Kidney capillary endothelial cell (primary cell): ENCODE measurements at places on chromosomes 1 and 21.

GRCh38 chr1:179809506-179810366 is 66.6 kb downstream of the FAM163A start:
- DNase-seq: peak; percentile 67

- peak; percentile 53 for DNase-seq
Observed at GRCh38 chr1:66752000-66752592, at the start of gene DYNLT5. DYNLT5 (plus strand) TSS chr1:66752459; CDS start chr1:66754659, 2,200 bp downstream.

DNA sequence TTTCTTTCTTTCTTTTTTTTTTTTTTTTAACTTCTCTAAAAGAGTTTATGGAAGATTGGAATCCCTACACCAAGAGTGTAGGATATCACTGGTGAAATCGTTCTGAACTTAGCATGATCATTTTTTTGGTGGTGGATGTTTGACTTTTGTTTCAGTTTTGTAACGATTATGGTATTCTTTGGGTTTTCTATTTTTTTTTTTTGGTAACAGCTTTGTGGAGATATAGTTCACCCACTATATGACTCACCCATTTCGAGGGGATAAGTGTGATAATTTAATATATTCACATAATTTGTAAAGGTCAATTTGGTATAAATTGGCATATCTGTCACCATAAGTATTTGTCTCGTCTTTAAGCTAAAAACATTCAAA is 29.2 kb downstream of the AGPAT3 start:
- no peak for DNase-seq

- DNase-seq: peak; percentile 26
Observed at GRCh38 chr1:8571200-8571984, 246.0 kb downstream of the RERE start.

DNA sequence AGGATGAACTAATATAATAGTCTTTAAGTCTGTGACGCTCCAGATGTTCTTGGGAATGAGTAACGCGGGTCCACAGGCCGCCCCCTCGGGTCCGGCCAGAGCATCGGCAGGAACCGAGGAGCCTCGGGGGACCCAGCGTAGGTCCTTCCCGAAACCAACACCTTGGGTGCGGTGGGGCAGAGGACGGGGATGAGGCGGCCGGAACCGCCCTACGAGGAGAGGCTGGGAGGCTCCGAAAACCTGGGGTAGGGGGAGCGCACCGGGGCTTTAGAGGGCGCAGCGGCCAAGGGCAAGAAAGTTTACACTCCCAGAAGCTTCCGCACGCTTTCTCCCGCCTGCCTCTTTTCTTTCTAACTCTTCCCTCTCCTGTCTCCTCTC is 7.1 kb downstream of the DMRTA2 start:
- DNase-seq: no peak

GRCh38 chr1:240705579-240705978 is 93.6 kb upstream of the GREM2 start:
- no peak for DNase-seq

DNA sequence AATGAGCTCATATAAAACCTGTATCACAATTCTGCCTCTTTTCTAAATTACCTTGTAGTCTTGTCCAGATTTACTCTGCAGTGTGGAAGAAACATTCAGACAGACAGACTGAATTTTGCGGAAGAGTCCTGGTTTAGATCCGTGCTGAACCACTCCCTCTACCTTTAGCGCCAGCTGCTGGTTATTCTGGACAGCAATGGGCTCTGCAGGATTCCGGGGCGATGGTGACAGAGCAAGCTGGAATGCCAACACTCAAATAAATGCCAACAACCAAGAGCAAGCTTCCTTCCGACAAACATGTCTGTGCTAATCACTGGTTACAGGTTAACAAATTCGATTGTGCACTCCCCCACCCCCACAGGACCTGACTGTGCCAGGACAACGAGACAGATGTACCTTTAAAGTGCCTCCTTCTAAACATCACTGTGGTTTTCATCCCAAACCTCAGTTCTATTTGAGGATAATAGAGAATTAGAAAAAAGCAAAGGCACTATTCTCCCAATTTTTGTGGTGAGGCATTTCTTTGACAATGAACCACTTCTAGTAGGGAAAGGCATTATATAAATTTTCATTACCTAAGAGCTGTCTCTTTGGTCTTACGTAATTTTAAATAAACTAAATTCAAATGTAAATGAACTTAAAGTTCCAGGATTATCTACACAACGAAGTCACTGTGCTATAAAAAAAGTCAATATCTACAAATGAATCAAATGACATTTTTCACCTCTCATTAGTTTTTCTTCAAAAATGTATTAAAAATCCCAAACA is 90.4 kb downstream of the INTS7 start:
- no peak for DNase-seq

DNA sequence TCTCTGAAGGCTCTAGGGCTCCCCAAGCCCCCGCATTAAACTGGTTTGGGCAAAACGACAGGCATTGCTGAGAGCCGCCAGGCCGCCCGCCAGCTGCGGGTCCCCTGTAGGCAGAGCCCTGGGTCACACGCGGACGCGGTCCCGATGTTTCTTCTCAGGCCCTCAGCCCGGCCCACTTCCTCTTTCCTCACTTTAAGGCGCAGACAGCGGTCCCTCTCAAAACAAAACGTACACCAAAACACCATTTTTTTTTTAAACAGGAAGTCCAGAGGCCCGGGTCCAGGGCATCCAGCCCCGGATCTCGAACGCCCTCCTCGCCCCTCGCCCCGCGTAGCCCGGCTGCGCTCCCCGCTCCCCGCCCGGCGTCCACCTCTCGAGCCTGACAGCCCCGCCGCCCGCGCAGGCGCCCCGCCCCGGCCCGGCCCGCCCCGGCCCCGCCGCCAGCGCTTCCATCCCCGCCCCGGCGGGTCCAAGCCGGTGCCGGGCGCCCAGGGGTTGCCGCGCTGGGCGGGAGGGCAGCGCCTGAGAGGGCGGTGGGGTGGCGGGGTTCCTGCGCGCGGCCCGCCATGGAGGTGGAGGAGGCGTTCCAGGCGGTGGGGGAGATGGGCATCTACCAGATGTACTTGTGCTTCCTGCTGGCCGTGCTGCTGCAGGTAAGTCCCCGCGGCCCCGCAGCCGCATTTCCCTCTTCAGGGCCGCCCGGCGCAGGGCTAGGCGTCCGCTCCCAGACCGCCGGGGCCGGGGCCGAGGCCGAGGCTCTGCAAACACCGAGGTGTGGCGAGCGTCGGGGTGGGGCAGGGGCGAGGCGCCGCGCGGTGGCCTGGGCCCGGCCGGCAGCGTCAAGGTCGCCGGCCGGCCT is at the start of gene SLC22A15:
SLC22A15 (plus strand) TSS at position 452 of the 859 bp plus-strand sequence; CDS start at position 567, 115 bp downstream.
- no peak for DNase-seq

DNA sequence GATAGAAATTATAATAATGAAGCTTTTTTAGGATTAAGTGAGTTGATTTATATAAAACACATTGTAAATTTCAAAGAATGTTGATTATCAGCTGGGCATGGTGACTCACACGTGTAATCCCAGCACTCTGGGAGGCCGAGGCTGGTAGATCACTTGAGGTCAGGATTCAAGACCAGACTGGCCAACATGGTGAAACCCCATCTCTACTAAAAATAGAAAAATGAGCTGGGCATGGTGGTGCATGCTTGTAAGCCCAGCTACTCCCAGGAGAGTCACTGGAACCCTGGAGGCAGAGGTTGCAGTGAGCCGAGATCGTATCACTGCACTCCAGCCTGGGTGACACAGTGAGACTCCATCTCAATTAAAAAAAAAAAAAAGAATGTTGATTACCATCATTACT is 18.4 kb downstream of the ADAMTS1 start:
- no peak for DNase-seq

DNA sequence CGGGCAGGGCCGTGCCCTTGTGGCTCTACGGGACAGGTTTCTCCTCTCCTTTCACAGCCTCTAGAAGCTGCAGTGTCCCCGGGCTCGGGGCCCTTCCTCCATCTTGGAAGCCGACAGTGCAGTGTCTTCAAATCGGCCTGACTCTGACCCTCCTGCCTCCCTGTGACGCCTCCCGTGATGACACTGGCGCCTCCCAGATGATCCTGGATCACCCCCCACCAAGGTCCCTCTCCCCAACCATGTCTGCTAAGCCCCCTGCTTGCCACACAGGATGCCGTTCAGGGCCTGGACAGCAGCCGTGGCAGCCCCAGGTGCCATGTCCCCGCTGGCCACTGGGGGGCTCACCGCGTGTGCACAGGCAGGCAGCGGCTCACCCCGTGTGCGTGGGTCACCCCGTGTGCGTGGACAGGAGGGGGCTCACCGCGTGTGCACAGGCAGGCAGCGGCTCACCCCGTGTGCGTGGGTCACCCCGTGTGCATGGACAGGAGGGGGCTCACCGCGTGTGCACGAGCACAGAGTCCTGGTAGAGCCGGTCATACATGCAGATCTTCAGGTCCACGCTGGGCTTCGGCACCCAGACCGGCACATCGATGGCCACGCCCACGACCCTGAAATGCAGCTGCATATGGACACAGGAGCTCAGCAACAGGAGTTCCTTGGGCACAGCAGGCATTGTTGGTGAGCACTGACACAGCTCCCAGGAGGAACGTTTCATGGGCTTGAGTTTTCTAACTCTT is 24.9 kb upstream of the TMEM52 start:
- peak; percentile 36 for DNase-seq

GRCh38 chr1:13799502-13800283 is 99.7 kb downstream of the PRDM2 start:
- DNase-seq: no peak

GRCh38 chr1:10407201-10407600 is 8.3 kb downstream of the PGD start:
- DNase-seq: no peak

DNA sequence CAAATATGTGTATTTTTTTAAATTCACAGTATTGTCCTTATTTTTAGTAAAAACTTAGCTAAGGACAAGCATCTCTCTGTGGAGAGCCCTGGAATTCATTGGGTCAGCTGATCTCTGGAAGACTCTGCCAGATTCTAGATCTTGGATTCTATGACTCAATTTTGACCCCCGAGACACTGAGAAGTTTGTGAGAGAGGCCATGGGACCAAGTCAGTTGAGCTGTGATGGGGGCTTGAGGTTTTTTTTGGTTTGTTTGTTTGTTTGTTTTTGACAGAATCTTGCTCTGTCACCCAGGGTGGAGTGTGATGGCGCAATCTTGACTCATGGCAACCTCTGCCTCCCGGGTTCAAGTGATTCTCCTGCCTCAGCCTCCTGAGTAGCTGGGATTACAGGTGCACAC is 13.5 kb downstream of the SHISA4 start:
- no peak for DNase-seq

- peak; percentile 3 for DNase-seq
Observed at GRCh38 chr1:107687849-107688753, 276.9 kb downstream of the VAV3 start.

DNA sequence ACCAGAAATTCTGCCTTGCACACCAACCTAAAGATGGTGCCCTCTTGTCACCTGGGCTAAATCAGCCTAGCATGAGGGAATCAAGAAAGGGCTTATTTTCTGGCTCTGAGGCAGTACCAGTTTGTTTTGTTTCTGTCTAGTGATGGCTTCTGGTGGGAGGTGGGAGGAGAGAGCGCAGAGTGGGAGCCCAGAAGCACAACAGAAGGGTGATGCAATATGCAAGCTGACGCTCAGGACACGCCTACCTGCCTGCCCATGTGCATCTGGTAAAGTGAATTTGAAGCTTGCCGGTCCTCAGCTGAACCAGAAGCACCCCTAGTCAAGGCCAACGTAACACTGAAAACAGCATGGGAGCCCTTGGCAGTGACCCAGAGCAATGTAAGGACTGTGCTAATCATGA is 138.4 kb upstream of the TIAM1 start:
- DNase-seq: no peak

- no peak for DNase-seq
Observed at GRCh38 chr1:84223751-84224432, 77.6 kb upstream of the SAMD13 start.

- no peak for DNase-seq
Observed at GRCh38 chr1:226995365-226996332, 55.6 kb downstream of the COQ8A start.

DNA sequence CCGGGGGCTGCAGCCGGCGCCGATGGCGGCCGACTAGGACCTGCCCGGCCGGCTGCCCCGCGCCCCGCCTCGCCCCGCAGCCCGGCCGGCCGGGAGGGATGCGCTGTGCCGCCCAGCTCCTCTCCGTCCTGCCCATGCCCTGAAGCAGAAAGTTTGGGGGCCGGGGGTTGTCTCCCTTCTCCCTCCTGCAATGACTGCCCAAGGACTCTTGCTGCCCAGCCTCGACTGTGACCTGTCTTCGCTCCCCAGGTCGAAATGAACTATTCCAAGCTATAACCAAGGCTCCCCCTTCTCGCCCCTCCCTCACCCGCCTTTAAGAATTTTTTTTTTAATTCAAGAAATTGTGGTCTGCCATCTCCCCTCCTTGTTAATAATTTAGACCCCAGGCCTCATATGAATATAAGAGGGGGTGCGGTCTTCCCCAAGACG is 361 bp downstream of the TMCC2 start:
- no peak for DNase-seq

GRCh38 chr21:29075706-29076466 is 2.4 kb upstream of the CCT8 start:
- DNase-seq: no peak
